ENCODE measurements at places on chromosomes 13 and 19. TPM values are rescaled to one million over a fixed set of nuclear protein-coding genes. Genes with fewer than 3 reads are reported as not detected.

Gene PSMD8
- total RNA-seq, result 343 TPM

Gene ZNF534
- not detected for total RNA-seq

Gene NLRP5
- total RNA-seq, result not detected

Gene MIER2
- 7.8 TPM for total RNA-seq

Gene KLK14
- total RNA-seq, result not detected

Gene CD177
- not detected for total RNA-seq

Gene PCDH20
- total RNA-seq, result 0.72 TPM

Gene KLK15
- total RNA-seq, result not detected

Gene NCR1
- not detected for total RNA-seq

Gene LILRB1
- not detected for total RNA-seq

Gene OR7C1
- not detected for total RNA-seq

Gene C13orf42
- not detected for total RNA-seq

Gene ZNF730
- total RNA-seq, result 0.18 TPM

Gene ZNF135
- 2.7 TPM for total RNA-seq

Gene TINCR
- under 0.01 TPM for total RNA-seq

Gene AP1M2
- total RNA-seq, result not detected

Gene TEX26
- not detected for total RNA-seq

Gene EXOSC5
- total RNA-seq, result 17.7 TPM

Gene NLRP9
- not detected for total RNA-seq

Gene CCL25
- total RNA-seq, result not detected

Gene LILRA1
- not detected for total RNA-seq

Gene KLF1
- total RNA-seq, result not detected

Gene IGFL3
- total RNA-seq, result not detected

Gene OR10H1
- total RNA-seq, result not detected

Gene NLRP7
- not detected for total RNA-seq

Gene CABP5
- not detected for total RNA-seq

Gene CCDC122
- total RNA-seq, result 3.2 TPM

Gene PPP1R37
- total RNA-seq, result 22.4 TPM

Gene GRWD1
- total RNA-seq, result 41.5 TPM

Gene CYSLTR2
- 0.16 TPM for total RNA-seq

Gene NDUFA3
- 40.8 TPM for total RNA-seq

Gene ZNF846
- 2.3 TPM for total RNA-seq

Gene PCP2
- not detected for total RNA-seq

Gene PSG7
- total RNA-seq, result 0.36 TPM

Gene IER2
- total RNA-seq, result 162 TPM

Gene KIR2DL4
- total RNA-seq, result not detected

Gene FNDC3A
- total RNA-seq, result 26.6 TPM

Gene C13orf46
- not detected for total RNA-seq

Gene PTGIR
- total RNA-seq, result 33.9 TPM

Gene EID2B
- total RNA-seq, result 1.4 TPM

Gene CYP4F2
- total RNA-seq, result not detected

Gene NEK5
- not detected for total RNA-seq

Gene DPRX
- not detected for total RNA-seq

Gene TGFBR3L
- not detected for total RNA-seq

All from cardiac atrium fibroblast (primary cell).